Fibroblast of lung (primary cell): ENCODE measurements at places on chromosomes 3 and 15. TPM values are rescaled to one million over a fixed set of nuclear protein-coding genes. Genes with fewer than 3 reads are reported as not detected.

The TTLL13 gene
- under 0.01 TPM in 1 of 2 replicates, not detected in the other for total RNA-seq

The OIP5 gene
- total RNA-seq: 0.26 and 2.0 TPM in 2 replicates

The LRRIQ4 gene
- under 0.01 TPM in 1 of 2 replicates, not detected in the other for total RNA-seq

The AADACL2 gene
- under 0.01 TPM in 1 of 2 replicates, not detected in the other for total RNA-seq

The CEP63 gene
- 26.4 and 33.6 TPM in 2 replicates for total RNA-seq

The ERC2 gene
- total RNA-seq: 0.17 and 0.26 TPM in 2 replicates

The SCN11A gene
- under 0.01 and 0.17 TPM in 2 replicates for total RNA-seq

The FES gene
- 23.4 and 31.2 TPM in 2 replicates for total RNA-seq

The CD200R1 gene
- total RNA-seq: 0.17 TPM in 1 of 2 replicates, not detected in the other

The SLC38A3 gene
- total RNA-seq: not detected in 2 replicates

The PLA2G4D gene
- total RNA-seq: not detected in 2 replicates

The DPH3 gene
- total RNA-seq: 23.6 and 28.2 TPM in 2 replicates

The GHRL gene
- total RNA-seq: not detected in 2 replicates

The SKOR1 gene
- under 0.01 and 0.17 TPM in 2 replicates for total RNA-seq

The TJP1 gene
- total RNA-seq: 45.2 and 53.7 TPM in 2 replicates

The SLC27A2 gene
- total RNA-seq: under 0.01 and 0.66 TPM in 2 replicates

The CCDC51 gene
- total RNA-seq: 19.3 and 27.2 TPM in 2 replicates

The ANKUB1 gene
- not detected in 2 replicates for total RNA-seq

The ONECUT1 gene
- under 0.01 TPM in 1 of 2 replicates, not detected in the other for total RNA-seq

The FYCO1 gene
- total RNA-seq: 48.0 and 82.2 TPM in 2 replicates

The TLR9 gene
- under 0.01 TPM in 1 of 2 replicates, not detected in the other for total RNA-seq

The IL17RC gene
- total RNA-seq: 17.5 and 21.3 TPM in 2 replicates

The CYP8B1 gene
- not detected in 2 replicates for total RNA-seq

The ADAMTS9 gene
- total RNA-seq: 1.8 and 2.1 TPM in 2 replicates

The CMTM8 gene
- total RNA-seq: under 0.01 and 0.26 TPM in 2 replicates

The GABRB3 gene
- total RNA-seq: 1.5 and 1.8 TPM in 2 replicates

The REC114 gene
- not detected in 2 replicates for total RNA-seq

The CSNK1G1 gene
- 27.1 and 29.3 TPM in 2 replicates for total RNA-seq

The SLC6A11 gene
- not detected in 2 replicates for total RNA-seq

The ST8SIA2 gene
- under 0.01 TPM in 1 of 2 replicates, not detected in the other for total RNA-seq

The PLA1A gene
- under 0.01 and 0.26 TPM in 2 replicates for total RNA-seq

The TRH gene
- total RNA-seq: not detected in 2 replicates

The ATP10A gene
- total RNA-seq: 5.1 and 12.7 TPM in 2 replicates

The DUOXA2 gene
- total RNA-seq: not detected in 2 replicates
